ENCODE measurements at places on chromosomes 2 and 18.

DNA sequence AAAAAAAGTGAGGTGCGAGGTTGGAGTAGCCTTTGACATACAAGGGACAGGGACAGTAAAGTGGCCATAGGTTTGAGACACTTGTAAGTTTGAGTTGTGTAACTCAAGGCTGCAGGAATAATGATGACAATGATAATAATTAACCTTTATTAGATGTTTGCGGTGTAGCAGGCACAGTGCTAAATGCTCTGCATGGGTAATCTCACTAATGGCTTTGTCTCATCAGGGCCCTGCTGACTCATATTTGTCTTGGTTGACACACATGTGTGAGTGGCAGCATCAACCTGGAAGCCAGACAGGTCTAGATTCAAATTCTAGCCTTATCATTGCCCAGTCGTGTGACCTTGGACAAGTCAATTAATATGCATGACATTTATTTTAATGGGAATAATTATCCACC is 126.2 kb downstream of the FSHR start:
- DNase-seq, result no peak

GRCh38 chr2:240790370-240791220 is 29.4 kb downstream of the KIF1A start:
- no peak for DNase-seq

- DNase-seq, result no peak
These were observed 11.2 kb downstream of the RUFY4 start for GRCh38 chr2:218079943-218080913.

GRCh38 chr18:69871363-69871762 is 76.3 kb downstream of the CD226 start:
- no peak for DNase-seq

GRCh38 chr2:36478999-36479398 is 119.0 kb downstream of the FEZ2 start:
- no peak for DNase-seq

DNA sequence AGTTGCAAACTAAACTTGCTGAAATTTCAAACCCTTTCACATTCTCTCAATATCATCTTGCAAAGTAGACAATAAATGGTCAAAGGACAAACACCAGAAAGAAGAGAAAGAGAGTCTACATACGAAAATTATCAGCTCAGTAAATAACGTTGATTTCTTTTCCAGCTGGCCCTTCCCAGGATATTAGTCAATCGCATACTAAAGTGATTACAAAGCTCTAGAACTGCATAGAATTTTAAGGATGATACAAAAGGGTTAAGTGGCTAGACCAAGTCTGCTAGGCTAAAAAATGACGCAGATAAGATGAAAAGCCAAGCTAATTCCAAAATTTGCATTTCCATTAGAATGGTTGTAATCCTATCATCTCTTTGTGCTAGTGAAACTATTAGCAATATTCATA is 405.7 kb downstream of the FBXO15 start:
- DNase-seq, result no peak
